Stimulated activated CD4-positive, alpha-beta T cell treated with anti-CD3 and anti-CD28 coated beads, Interleukin-1b, Interleukin-23, amount 100 ng/mL, for 1 hour (primary cell): ENCODE measurements at places on chromosomes 5 and 9.
A peak's percentile ranks its signal among the peaks of the same experiment; 100 is the strongest.

- DNase-seq = no peak
Observed at GRCh38 chr9:107478805-107479204, 10.8 kb downstream of the KLF4 start.

DNA sequence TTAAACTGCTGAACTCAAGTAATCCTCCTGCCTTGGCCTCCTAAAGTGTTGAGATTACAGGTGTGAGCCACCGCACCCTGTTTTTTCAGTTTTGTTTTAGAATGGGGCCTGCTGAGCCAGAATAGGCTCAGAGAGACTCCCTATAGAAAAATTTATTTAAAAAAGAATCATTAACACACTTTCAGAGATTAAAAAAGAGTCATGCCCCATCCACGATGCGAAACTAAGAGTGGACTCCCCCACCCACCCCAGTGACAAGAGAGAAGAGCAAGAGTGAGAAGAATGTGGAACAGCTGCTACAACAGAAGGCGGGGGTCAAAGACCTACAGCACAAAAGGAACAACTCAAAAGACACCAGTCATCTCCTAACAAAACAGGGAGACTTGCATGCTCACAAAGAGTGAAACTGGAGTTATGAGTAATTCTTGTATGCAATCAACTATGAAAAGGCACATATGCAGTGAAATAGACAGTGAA, 47.2 kb downstream of the GLDC start:
- DNase-seq = no peak

- no peak for DNase-seq
Observed at GRCh38 chr5:92518318-92518904, 1062.6 kb downstream of the NR2F1-AS1 start.

DNA sequence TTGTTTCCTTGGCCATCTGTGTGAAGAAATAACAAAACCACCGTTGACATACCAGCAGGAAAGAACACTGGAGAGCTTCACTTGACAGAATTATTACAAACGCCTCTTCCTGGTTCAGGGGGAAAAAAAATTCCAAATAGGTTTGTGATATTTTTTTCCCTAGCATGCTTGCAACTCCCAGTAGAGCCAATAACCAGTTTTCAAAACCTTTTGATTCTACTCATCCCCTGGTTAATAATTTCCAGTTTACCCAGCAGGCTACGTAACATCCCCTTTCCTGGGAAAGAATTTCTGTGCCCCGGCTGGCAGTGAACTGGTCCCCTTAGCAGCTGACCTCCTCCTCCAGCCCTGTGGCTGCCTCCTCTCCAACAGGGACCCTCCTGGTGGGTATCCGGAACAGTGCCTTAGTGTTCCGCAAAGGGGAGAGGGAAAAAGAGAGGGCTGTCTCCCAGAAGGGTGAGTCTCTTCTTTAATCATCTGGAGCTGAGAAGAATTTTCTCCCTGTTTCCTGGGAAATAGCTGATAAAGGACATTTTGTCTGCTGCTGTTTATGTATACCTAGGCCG, 72.8 kb upstream of the BOD1 start:
- no peak for DNase-seq

DNA sequence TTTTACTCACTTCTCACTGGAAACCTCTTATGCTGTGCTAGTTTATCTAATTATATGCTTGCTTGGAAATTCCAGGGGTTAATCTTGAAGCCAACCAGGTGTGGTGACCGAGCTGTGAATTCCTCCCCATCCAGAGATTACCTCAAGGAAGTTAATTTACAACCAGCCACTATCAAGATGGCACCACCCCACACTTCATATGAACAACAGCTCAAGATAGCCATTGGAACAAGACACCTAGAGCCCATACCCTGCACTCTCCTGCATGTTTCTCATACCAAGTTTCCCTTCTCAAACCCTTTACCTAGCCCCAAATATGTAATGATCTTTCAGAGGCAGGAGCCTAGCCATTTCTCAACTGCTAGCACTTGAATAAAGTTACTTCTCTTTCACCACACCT, 2156.9 kb upstream of the C9orf72 start:
- DNase-seq = no peak

DNA sequence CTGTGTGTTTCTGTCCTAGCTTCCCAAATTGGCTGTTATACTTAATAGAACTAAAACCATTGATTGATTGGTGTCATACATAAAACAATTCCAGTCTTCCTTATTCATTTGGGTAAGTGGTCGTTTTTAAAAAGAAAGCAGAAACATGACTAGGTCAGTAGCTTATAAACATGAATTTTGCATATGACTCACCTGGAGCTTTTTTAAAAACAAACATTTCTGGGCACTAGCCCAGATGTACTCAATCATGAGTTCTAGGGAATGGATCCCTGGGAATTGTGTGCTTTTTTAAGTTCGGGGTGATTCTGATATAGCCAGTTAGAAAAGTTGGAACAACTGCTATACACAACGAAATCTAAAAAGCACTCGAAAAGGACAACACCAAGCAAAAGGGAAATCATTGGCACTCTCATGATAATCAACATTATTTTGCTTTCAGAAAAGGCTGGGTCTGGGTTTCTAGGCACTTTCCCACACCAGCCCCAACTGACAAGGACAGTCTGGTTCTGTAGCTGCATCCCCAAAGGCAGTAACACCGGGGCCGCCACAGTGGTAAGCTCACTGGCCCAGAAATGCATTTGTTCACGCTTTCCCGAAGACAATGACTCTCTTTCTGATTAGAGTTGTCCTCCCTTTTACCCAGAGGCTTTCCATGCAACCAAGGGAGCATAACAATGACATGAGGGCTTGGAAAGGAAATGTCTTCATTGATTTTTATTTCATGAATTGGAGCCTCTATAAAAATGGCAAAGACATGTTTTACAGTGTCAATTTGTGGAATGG, 664.9 kb upstream of the WWC1 start:
- DNase-seq = no peak

DNA sequence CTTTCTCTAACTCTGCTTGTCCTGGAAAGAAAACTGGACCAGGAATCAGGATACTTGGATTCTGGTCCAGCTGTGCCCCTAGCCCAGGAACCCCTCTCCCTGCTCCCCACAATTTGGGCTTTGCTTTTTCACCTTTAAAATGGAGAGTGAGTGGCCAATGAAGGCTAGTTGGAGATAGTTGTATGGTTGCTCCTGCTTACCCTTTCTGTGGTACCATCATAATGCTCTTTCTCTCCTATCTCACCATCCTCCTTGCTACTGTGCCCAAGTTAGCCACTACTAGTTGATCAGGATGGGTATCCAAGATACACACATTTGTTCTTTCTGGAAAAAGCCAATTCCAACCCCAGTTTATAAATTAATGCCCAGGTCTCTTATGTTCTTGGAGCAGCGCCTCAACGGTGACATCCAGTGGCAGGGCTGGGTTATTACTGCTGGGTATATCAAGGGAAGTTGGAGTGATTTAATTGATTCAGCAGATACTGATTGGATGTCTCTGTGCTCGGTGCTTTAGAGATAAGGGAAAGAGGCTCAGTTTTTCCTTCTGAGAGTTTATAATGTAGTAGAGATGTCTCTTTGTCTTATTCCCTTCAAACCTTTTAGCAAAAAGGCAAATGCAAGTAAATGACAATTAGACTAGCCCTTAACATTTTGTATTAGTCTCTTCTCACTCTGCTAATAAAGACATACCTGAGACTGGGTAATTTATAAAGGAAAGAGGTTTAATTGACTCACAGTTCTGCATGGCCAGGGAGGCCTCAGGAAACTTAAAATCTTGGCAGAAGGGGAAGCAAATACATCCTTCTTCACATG, 38.5 kb downstream of the FAXDC2 start:
- peak; percentile 34 for DNase-seq

GRCh38 chr5:40651201-40651600, 28.5 kb upstream of the PTGER4 start:
- DNase-seq = no peak

DNA sequence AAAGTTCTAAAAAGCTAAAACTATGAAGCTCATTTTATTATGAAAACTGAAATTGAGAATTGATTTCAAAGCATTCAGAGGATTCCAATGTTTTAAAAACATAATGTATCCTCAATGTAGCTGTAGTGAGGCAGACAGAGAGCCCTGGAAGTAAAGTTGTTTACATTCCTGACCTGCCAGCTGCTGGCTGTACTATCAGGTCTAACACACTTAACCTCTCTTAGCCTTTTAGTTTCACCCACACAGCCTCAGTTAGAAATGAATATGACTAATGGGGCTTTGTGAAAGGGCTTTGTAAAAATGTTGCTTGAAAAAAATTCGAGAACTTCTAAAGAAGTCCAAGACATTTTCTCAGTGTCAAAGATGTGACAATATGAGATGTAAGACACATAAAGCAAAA, 122.6 kb downstream of the FBXL17 start:
- DNase-seq = no peak

- no peak for DNase-seq
Observed at GRCh38 chr5:91027405-91028139, 355.5 kb downstream of the ARRDC3 start.

GRCh38 chr9:124449381-124450151, 685 bp upstream of the ADGRD2 start:
- no peak for DNase-seq

GRCh38 chr5:55680353-55680752, 31.8 kb downstream of the SLC38A9 start:
- no peak for DNase-seq

DNA sequence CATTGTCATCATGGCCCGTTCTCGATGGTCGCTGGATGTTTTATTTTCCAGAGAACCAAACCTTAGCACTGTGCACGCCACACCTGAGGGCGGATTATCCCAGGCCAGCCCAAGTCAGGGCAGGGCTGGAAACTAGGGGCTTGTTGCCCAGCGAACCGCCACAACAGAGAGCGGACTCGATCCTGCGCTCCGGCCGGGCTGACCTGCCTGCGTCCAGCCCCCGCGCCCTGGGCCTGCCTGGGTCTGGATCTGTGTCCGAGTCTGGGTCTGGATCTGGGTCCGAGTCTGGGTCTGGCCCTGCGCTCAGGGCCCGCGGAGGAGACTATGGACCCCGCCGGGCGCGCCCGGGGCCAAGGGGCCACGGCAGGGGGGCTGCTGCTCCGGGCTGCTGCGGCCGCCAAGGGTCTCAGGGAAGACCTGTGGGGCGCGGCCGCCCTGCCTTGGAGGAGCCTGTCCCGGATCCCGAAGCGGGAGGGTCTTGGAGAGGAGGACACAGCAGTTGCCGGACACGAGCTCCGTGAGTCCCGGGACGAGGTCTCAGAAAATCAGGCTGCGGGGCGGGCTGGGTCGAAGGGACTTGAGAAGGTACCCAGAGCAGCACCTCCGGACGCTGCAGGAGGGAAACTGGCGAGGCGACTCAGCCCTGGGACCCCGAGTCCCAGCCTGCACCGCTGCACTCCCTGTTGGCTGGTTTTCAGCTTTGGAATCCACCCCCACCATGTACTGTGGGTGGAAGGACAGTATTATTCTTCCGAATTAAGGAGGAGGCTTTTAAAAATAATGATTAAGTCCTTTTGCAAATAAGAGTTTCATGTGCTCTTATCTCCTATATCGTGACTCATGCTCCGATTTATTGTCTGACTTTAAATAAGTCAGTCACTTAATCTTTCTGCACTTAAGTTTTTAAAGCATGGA, at the start of gene ANKDD1B:
Gene ANKDD1B, plus strand, starts transcription at position 143 of the 915 bp plus-strand sequence. Its CDS starts 182 bp downstream, at position 325.
- no peak for DNase-seq

GRCh38 chr5:172648013-172648381, 6.9 kb downstream of the NEURL1B start:
- DNase-seq = no peak
